HCT116 (cell line): ENCODE measurements at places on chromosomes 1 and 21. TPM values are rescaled to one million over a fixed set of nuclear protein-coding genes. Genes with fewer than 3 reads are reported as not detected.

MPZL1 gene
- 52.9 TPM for total RNA-seq

SPATA46 gene
- total RNA-seq, result not detected

SLC16A4 gene
- 0.20 TPM for total RNA-seq

WNT4 gene
- total RNA-seq, result 1.5 TPM

CASQ2 gene
- not detected for total RNA-seq

BSND gene
- not detected for total RNA-seq

DNA sequence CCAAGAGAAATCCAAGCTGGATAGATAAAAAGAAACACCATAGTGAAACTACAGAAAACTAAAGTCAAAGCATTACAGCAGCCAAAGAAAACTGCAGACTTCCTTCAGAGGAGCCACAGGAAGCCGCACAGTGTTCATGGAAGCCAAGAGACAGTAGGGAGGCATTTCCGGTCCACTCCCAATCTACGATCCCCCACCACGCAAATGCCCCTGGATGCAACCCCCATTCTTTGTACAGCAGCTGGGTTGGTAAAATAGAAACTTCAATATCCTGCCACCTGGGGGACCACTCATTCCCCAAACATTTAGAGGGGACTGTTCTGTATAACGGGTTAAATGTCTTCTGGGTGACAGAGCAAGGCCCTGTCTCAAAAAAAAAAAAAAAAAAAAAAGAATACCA is 43.9 kb upstream of the TSPEAR start:
- no peaks in the 10 kb centered on the region for H3K36me3 ChIP-seq
- no peak for DNase-seq
- H3K4me3 ChIP-seq, result no peak overlapping the region
- H3K27me3 ChIP-seq, result no peaks in the 10 kb centered on the region

GRCh38 chr1:10727751-10728232 is 68.7 kb downstream of the CASZ1 start:
- no peaks in the 10 kb centered on the region for H3K27me3 ChIP-seq
- no peak overlapping the region for H3K4me3 ChIP-seq
- peaks cover 43% of the 10 kb centered on the region for H3K4me1 ChIP-seq

- DNase-seq, result no peak
- H3K4me3 ChIP-seq, result peak overlapping the region; percentile 47
- no peaks in the 10 kb centered on the region for H3K36me3 ChIP-seq
- H3K27ac ChIP-seq, result peak overlapping the region; percentile 74; the same call in 1 of the 2 replicates
- H3K4me1 ChIP-seq, result peaks cover 25% of the 10 kb centered on the region
Observed at GRCh38 chr1:925561-926421, 2.1 kb downstream of the SAMD11 start.

- no peak overlapping the region for H3K4me3 ChIP-seq
- no peaks in the 10 kb centered on the region for H3K36me3 ChIP-seq
- DNase-seq, result no peak
- no peak overlapping the region for H3K27ac ChIP-seq
- peaks cover 16% of the 10 kb centered on the region; the same call in 1 of the 2 replicates for H3K4me1 ChIP-seq
Observed at GRCh38 chr1:165884009-165884689, 56.7 kb downstream of the UCK2 start.

DNA sequence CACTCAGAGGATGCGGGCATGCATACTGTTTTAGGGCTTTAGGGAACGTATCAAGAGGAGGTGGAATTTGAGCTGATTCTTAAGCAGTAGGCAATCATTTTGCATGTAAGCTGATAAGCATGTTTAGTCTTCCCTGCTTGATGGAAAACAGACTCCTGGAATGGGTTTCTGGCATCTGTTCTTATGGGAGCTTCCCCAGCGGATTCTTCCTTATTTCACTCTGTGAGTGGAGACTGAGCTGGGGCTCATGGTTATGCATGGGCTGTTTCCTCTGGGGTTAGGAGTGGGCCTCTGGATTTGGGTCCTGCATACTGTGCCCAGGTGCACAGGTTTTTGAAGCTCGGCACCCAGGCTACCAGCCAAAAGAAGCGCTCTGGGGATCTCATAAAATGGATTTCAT is 93.4 kb downstream of the DIRAS3 start:
- no peaks in the 10 kb centered on the region for H3K27me3 ChIP-seq
- no peak overlapping the region for H3K4me3 ChIP-seq
- no peak overlapping the region for H3K27ac ChIP-seq
- no peaks in the 10 kb centered on the region for H3K36me3 ChIP-seq
- no peak for DNase-seq

DNA sequence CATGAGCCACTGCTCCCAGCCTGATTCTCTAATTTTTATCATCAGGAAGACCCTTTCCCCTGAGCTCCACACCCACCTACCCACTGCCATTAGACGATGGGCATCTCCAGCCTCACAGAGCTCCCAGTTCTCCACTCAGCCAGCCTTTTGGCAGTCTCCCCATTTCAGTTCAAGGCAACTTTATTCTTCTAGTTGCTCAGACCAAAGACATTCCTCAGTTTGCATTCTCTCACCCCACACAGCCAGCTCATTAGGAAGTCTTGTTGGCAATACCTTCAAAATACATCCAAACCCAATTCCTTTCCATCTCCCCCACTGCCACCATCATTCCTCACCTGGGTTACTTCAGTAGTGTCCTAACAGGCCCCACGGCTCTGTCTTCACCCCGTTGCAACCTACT is 53.4 kb upstream of the COX20 start:
- no peaks in the 10 kb centered on the region for H3K36me3 ChIP-seq
- H3K4me1 ChIP-seq, result peaks cover 8% of the 10 kb centered on the region
- no peak overlapping the region for H3K27ac ChIP-seq
- DNase-seq, result no peak
- no peak overlapping the region for H3K4me3 ChIP-seq

- H3K36me3 ChIP-seq, result no peaks in the 10 kb centered on the region
- H3K4me3 ChIP-seq, result no peak overlapping the region
- H3K27me3 ChIP-seq, result no peaks in the 10 kb centered on the region
- peaks cover 17% of the 10 kb centered on the region for H3K4me1 ChIP-seq
- H3K27ac ChIP-seq, result no peak overlapping the region
- DNase-seq, result no peak
Observed at GRCh38 chr1:24934310-24935195, 4.5 kb upstream of the RUNX3 start.

GRCh38 chr1:99644279-99645004 is 1.5 kb upstream of the PALMD start:
- no peak overlapping the region for H3K4me3 ChIP-seq
- no peaks in the 10 kb centered on the region for H3K36me3 ChIP-seq
- no peak for DNase-seq
- H3K4me1 ChIP-seq, result no peaks in the 10 kb centered on the region
- H3K27ac ChIP-seq, result no peak overlapping the region
- H3K27me3 ChIP-seq, result no peaks in the 10 kb centered on the region

GRCh38 chr1:214337511-214337910 is 56.6 kb downstream of the SMYD2 start:
- no peaks in the 10 kb centered on the region for H3K4me1 ChIP-seq
- H3K27ac ChIP-seq, result no peak overlapping the region
- DNase-seq, result no peak
- no peaks in the 10 kb centered on the region; the same call in 1 of the 2 replicates for H3K36me3 ChIP-seq
